ENCODE measurements at places on chromosomes 2 and 18.
A peak's percentile ranks its signal among the peaks of the same experiment; 100 is the strongest.

GRCh38 chr2:98601532-98602132, 6.7 kb downstream of the COA5 start:
- DNase-seq, result peak; percentile 56

GRCh38 chr18:73043611-73044010, 175.8 kb upstream of the NETO1 start:
- no peak for DNase-seq

DNA sequence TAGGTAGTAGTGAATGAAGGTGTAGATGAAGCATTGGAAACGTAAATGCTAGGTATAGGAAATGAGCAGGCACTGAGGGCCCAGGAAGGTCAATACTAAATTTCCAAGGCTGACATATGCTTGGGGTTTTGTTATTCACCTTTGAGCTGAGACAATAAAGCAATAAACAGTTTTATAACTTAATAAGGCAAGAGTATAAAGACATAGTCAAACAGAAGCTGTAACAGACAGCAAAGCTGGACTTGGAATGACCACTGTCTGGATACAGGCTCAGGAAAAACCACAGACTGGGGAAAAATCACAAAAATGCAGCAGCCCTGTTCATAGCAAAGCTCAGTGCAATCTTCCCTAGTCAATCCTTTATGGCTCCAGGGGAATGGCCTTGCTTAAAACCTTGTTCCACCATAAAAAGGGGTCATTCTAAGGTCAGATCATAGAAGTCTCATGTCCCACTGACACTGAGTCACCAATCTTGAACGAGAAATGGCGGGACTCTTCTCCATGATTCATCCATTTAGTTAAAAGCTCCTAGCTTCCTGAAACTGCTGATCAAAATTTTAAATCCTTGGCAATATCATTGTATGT, 493.3 kb downstream of the CMPK2 start:
- peak; percentile 7 for DNase-seq

DNA sequence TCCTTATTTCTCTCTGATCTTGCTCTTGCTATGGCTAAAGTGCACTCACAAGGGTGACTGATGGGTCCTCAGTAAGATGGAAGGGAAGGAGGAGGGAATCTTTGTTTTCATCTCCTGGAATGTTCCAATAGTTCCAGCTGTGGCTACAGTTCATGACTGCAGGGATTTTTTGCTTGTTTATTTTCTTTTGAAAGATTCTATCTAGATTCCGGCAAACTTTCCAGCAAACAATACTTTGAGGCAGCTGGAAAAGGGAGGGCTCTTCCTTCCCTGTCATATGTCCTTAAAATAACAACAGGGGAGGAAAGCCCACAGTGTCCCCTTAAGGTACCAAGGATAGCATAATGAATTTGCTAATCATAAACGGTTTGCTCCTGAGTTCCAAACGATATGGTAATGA, 111.3 kb upstream of the SLC14A2 start:
- no peak for DNase-seq

GRCh38 chr2:195656859-195657633, at the start of gene SLC39A10:
TSS of gene SLC39A10 (plus strand) at chr2:195657226. CDS start at chr2:195680043, 22,817 bp downstream.
- DNase-seq, result peak; percentile 99

DNA sequence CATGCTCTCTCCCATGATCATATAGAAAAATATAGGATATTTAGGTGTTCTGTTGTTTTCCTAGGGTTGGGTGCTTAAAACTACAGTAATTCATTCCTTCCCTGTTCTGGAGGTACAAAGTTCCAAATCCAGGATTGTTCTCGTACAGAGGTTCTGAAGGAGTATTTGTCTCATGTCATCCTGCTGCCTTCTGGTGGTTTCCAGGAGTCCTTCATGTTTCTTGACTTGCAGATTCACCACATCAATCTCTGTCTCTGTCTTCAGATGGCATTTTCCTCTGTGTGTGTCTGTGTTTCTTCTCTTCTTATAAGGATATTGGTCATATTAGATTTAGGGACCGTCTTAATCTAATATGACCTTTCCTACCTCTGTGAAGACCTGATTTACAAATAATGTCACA, 397.9 kb downstream of the NYAP2 start:
- DNase-seq, result no peak

- DNase-seq, result no peak
These were observed 287.8 kb upstream of the CCDC68 start for GRCh38 chr18:55247032-55247431.

DNA sequence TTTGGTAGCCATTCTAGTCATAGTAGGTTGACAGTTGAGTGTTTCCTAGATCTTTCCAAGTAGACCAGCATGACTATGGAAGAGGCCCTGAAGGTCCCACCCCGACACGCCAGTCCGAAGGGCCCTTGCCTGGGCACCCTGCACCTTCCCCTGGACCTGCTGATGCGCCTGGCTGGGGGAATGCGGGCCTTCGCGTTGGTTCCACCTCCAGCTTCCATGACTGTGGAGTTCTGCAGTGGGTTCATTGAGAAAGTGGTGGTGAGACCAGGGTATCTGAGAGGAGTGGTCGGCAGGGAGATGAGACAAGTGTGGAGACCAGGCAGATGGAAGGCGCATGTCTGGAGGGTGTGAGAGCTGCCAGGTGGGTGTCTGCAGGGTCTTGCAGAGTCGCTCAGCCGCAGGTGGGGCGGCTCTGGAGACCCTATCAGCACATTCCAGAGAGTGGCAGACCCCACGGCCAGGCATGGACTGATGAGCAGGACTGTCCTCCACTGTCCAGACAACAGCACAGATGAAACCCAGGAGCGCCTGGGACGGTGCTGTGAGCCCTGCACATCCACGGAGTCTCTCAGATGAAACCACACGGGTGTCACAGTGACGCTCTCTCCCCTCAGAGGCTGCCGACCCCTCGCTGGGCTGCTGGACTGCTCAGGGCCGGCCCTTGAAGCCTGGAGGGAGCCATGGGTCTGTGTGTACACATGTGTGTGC, 182.5 kb upstream of the HDAC4 start:
- no peak for DNase-seq

DNA sequence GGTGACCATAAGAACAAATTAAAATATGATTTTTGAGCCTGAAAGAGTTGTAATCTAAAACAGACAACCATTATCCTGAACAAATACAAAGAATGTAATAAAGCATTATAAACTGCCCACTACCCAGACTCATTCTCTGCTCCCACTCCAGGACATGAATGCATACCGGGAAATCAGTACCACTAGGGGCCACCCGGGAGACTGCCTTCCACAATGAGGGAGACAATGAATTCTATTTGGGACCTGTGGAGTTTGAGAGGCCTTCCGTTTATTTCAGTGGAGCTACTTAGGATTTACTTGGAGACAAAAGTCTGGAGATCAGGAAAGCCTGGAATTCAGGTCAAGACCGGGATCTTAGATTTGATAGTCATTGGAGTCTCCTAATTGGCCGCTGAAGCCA, 50.0 kb downstream of the NAB1 start:
- DNase-seq, result peak; percentile 18

DNA sequence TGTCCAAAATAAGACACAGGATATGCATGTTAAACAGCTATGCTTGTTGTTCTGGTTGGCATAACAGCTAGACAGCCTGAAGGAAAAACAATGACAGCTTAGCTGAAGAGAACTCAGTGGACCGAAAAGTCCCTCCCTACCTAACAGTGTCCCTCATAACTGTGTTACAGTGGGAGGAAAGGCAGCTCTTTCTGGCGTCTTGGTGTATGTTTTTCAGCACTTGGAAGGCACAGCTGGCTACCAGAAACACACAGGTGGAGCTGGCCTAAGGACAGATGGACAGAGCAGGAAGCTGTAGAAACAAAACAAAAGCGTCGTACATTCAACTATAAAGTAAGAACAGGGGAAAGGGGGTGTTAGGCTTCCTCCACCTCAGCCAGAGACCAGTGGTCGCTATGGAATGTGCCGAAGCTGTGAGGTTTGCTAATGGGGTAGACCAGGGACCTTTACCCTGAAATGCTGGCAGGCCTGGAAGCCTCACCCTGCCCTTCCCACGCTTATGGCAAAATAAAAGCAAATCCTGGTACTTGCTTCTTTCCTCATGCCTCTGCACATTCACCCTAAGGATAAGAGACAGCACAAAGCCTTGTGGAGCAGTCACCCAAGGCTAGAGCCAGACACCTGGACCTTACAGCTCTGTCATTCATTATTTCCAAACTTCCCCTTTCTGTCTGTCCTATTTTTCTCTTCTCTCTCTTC, 103.5 kb upstream of the TRIB2 start:
- no peak for DNase-seq

GRCh38 chr18:7066965-7067555, 50.5 kb downstream of the LAMA1 start:
- no peak for DNase-seq
